ENCODE measurements at places on chromosomes 16 and 17.
A peak's percentile ranks its signal among the peaks of the same experiment; 100 is the strongest.

- DNase-seq = no peak
Measured at GRCh38 chr17:57085448-57086068, 512 bp downstream of the AKAP1 start.

DNA sequence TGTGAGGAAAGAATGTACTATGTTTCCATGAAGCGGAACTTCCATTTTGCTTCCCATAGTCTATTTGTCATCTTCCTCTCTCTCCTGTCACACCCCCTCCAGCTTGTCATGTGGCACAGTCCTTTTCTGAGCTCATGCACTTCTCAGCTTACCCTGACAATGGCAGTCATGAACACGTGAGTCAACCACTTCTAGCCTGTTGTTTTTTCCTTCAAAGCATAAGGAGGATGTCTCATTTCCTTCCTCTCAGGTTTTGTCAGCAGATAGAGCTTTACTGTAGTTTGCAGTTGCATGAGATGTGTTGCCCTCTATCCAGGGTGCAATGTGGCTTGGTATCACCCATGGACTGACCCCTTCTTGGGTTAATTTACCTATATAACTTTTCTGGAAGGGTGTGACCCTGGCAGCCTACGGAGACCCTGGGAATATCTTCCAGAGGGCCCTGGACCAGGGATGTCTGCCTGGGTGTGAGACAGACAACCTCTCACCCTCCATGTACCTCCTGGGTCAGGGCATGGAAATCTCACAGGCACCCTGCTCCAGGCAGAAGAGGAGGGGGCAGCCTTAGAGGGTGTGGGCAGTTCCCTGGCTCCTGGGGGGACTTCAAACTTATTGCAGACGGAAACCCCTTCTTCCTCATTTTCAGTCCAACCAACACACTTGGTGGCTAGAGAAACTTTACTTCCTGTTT, 4.0 kb upstream of the ZNF267 start:
- DNase-seq = peak; percentile 63

- no peak for DNase-seq
Measured at GRCh38 chr17:3965118-3965800, 1.0 kb upstream of the ATP2A3 start.

- DNase-seq = no peak
Measured at GRCh38 chr17:76273445-76274111, 8.4 kb downstream of the UBALD2 start.

- no peak for DNase-seq
Measured at GRCh38 chr17:36910513-36910912, 26.8 kb upstream of the LHX1 start.

DNA sequence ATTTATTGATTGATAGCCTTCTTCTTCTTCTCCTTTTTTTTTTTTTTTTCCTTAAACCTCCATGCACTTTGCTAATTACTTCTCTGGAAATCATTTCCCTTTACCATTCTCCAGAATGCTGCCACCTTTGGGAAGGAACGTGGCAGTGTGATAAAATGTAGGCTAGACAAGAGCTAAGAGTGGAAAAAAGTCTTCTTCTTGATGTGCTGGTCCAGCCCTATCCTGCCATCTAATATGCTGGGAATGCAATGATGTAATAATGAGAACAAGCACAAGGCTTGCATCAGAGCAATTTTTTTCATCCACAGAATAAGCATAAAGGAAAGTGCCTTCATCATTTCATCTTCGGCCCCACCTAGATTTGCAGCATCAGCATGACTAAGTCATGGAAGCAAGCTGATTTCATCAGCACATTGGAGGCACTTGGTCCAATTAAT, 128.7 kb upstream of the ZFHX3 start:
- peak; percentile 94 for DNase-seq

- no peak for DNase-seq
Measured at GRCh38 chr16:80680839-80681238, 123.6 kb downstream of the CDYL2 start.

DNA sequence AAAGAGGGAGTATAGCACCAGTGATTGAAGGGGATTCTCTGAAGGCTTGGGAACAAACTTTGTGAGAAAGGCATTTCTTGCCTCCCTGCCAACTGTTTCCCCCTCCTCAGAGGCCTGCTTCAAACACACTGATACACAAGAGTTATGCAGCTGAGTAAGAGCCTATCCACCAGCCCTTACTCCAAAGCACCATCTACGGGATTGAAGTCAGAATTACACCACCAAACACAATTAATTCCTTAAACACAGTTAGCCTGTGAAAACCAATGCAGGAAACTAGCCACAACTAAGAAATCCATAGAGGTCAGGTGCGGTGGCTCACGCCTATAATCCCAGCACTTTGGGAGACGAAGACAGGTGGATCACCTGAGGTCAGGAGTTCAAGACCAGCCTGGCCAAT, 138.3 kb downstream of the SHCBP1 start:
- no peak for DNase-seq

DNA sequence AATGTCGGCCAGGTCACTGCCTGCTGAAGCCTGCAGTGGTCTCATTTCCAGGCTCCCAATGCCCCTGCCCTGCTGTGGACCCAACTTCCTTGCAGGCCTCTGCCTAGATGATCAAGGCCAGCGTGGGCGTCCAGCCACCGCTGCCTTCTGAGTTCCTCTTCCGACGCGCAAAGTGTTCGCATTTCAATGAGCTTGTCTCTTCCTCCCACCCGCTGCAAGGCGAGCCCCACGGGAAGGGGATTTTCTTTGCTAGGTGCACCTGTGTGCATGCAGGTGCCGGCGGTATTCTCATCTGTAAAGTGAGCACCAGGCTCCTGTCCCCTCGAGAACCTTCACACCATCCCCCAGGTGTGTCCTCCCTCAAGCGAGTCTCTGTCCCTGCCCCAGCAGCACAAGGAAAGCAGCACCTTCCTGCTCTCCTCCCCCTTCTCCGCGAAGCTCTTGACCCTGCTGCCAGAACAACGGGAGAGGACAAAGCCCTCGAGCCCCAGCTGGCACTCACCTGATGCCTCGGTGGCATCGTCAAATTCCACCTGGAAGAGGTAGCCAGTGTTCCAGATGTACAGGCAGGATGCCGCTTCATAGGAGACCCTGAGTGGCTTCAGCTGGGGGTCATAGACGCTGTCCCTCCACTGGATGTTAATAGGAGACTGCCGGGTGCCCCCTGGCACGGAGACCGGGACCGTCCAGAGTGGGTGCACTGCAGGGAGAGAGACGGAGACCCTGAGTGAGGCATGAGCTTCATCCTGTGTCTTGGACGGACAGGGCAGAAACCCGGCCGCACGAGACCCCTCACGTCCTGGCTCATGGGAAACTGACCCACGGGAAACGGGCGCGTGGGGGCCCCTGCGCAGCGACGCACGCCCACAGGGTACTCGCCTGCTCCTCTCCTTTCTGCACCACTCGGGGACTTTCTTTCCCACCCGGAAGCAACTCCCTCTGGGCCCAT, 9.8 kb downstream of the CA5A start:
- DNase-seq = no peak

- DNase-seq = no peak
Measured at GRCh38 chr16:87960852-87961251, 9.6 kb downstream of the BANP start.

DNA sequence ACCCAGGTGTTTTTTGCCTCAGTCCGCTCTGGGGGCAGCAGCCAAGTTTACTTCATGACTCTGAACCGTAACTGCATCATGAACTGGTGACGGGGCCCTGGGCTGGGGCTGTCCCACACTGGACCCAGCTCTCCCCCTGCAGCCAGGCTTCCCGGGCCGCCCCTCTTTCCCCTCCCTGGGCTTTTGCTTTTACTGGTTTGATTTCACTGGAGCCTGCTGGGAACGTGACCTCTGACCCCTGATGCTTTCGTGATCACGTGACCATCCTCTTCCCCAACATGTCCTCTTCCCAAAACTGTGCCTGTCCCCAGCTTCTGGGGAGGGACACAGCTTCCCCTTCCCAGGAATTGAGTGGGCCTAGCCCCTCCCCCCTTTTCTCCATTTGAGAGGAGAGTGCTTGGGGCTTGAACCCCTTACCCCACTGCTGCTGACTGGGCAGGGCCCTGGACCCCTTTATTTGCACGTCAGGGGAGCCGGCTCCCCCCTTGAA, 2.1 kb upstream of the C17orf107 start:
- DNase-seq = no peak

- no peak for DNase-seq
Measured at GRCh38 chr17:68861602-68862001, 93.6 kb downstream of the ABCA8 start.

GRCh38 chr17:66552371-66552770, 250.0 kb downstream of the PRKCA start:
- DNase-seq = no peak

GRCh38 chr17:55063885-55064874, 95.6 kb downstream of the STXBP4 start:
- no peak for DNase-seq

- no peak for DNase-seq
Measured at GRCh38 chr17:4643676-4644075, 2.2 kb upstream of the ALOX15 start.

GRCh38 chr16:82955741-82956348, 329.1 kb downstream of the CDH13 start:
- no peak for DNase-seq

- DNase-seq = no peak
Measured at GRCh38 chr16:881219-882097, 80.9 kb upstream of the GNG13 start.

DNA sequence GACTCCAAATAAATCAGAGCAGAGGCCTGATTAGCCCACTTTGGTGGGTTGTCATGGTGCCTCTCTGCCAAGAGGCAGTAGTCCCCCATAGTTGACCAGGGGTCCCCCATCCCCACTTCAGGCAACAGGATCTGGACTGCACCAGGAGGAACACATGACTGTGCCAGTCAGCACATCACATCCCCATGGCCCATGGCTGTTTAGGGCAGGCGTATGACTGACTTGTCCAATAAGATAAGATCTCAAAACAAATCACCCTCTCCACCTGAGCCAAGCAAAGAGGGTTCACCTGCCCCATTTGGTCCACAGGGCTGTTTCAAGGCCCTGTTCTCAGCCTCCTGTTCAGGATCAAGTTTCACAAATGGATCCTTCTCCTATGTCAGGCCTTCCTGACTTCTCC, 93.3 kb downstream of the C16orf78 start:
- DNase-seq = no peak

- no peak for DNase-seq
Measured at GRCh38 chr16:48523415-48524204, 86.4 kb downstream of the N4BP1 start.
